Vagina (tissue), 2 donors: ENCODE measurements at places on chromosomes 4 and X.

- no peak for DNase-seq
Measured at GRCh38 chr4:85823295-85823694, 348.3 kb downstream of the ARHGAP24 start.

DNA sequence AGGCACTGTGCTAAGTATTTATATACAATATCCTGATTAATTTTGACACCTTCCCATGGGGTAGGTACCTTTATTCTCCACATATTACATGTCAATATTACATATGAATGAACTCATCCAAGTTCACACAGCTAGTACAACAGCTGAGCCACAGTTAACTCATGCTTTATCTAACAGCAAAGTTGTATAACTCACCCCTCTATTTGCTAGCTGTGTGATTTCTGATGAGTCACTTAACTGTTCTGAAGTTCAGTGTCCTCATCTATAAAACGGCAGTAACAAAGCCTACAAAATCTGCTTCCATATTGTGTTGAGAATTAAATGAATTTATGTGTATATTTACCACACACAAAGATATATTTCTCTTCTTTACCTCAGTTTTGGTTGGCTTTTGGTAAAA is 48.2 kb upstream of the KDR start:
- DNase-seq = no peak

GRCh38 chrX:65932173-65933084 is 107.5 kb downstream of the VSIG4 start:
- DNase-seq = no peak

GRCh38 chr4:153780876-153781275 is 8.0 kb downstream of the SFRP2 start:
- no peak for DNase-seq

- DNase-seq = no peak
Measured at GRCh38 chrX:151973851-151974335, 583 bp downstream of the GABRE start.

DNA sequence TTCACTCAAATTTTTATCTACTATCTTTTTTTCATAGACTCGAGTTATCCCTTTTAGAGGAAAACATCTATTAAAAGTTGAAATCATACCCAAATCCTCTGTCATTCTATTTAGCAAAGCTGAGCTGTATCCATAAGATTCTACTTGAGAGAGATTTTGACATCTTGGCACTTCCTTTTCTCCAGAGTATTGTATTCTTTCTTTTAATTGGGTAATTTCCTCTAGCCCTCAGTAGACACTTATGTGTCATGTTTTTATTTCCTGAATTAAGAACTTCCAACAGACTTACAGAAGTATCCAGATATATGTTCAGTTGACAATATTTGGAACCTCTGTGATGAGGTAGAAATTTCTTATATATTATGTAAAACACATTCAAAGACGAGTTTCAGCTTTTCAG is 201.6 kb upstream of the NR3C2 start:
- DNase-seq = no peak

GRCh38 chr4:75673959-75674328 is 733 bp upstream of the G3BP2 start:
- DNase-seq = no peak

- no peak for DNase-seq
Measured at GRCh38 chr4:8283161-8283560, 13.6 kb downstream of the HTRA3 start.
